Stimulated activated CD4-positive, alpha-beta T cell treated with anti-CD3 and anti-CD28 coated beads, Interleukin-12 subunit alpha, Interleukin-12 subunit beta, amount 100 ng/mL, for 4 hours (primary cell): ENCODE measurements at places on chromosomes 6 and 20.

DNA sequence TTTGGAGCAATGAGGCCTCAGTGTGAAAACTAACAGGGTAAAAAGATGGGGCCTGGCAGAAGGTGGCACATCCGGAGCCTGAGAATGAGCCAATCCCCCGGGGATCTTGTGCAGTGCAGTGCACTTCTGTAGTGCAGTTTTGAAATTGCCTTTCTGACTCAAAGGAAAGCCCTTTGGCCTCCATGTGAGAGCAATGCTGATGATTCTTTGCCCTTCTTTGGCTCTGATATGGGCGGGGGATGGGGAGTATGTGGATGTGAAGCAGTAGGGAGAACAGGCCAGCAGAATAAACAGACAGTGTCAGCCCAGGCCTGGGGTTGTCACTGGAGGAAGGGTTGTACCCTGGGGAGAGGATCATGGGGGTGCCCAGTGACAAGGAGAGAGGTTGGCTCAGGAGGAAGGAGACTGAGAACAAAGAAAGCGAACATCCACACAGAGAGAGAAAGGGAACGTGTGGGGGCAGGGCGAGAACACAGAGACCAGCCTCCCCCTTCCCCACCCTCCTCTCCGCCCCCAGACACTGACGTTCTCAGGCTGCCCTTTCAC is 351.2 kb downstream of the CDC5L start:
- DNase-seq, result no peak

- DNase-seq, result no peak
Measured at GRCh38 chr6:29790626-29791025, 37.0 kb upstream of the HLA-G start.

DNA sequence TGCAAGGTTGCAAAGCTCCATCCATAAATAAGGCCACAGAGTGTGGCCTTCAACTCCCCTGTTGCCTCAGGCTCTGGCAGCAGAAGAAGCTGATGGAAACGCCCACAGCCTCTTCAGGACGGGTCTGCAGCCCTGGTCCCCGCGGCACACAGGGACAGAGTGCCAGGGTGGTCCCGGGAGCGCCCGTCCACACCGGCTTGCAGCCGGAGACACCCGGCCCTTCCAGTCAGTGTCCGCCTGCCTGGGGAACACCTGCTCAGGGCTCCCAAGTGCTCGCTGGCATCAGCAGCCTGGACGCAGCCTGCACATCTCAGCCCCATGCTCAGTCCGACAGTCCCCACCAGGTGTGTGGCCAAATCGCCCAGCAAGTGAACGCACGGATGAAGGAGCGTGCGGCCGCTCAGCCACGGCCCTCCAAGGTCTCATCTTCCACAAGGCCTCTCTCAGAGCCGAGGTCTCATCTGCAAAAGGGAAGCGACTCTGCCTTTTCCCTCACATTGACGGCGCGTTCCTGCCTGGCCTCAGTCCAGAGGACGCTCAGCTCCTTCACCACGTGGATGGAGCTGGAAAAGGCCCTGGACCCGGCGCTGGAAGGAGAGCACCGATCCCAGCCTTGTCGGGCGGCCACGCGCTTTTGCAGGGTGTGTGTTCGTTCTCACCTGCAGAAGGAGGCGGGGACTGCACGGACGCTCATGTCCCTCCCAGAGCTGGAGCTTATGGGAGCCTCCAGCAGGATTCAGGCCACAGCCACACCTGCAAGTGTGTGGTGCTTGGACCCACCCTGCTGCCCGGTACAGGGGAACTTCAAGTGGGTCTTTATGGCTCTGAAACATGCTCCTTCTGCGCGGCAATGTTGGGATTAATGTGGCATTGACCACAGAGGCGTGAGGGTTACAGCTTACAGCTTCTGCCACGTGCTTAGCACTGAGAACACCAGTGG is 180.4 kb downstream of the DLL1 start:
- DNase-seq, result no peak

GRCh38 chr20:41377275-41377674 is 10.7 kb upstream of the EMILIN3 start:
- no peak for DNase-seq

DNA sequence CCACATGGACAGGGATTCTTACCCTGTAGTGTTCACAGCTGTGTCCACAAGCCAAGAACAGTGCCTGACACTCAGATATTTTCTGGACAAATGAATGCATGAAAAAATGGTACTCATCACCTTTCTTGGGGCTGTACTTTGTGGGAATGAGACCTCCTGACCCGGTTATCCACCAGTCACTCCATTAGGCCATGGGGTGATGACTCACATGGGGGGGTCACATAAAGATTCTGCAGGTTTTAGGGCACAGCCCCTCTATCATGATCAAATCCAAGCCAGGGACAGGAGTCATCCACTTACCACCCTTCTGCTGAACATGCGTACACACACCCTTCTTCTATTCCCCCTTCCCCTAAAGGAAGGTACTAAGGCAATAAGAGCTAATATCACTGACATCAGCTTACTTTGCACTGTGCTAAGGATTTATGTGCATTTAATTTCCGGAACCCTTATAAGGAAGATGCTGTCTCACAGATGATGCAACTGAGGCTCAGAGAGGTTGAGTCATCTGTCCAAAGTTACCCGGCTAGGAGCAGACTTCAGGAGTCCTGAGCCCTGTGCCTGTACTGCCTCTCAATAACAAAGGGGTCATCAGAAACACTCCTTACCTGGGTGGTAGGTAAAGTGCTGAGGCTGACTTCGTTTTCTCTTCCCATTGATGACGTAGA is 107.8 kb downstream of the NFATC2 start:
- no peak for DNase-seq

GRCh38 chr20:59751075-59751711 is 146.9 kb downstream of the PHACTR3 start:
- peak; percentile 3 for DNase-seq

GRCh38 chr6:65116326-65116725 is 590.7 kb downstream of the EYS start:
- DNase-seq, result no peak

DNA sequence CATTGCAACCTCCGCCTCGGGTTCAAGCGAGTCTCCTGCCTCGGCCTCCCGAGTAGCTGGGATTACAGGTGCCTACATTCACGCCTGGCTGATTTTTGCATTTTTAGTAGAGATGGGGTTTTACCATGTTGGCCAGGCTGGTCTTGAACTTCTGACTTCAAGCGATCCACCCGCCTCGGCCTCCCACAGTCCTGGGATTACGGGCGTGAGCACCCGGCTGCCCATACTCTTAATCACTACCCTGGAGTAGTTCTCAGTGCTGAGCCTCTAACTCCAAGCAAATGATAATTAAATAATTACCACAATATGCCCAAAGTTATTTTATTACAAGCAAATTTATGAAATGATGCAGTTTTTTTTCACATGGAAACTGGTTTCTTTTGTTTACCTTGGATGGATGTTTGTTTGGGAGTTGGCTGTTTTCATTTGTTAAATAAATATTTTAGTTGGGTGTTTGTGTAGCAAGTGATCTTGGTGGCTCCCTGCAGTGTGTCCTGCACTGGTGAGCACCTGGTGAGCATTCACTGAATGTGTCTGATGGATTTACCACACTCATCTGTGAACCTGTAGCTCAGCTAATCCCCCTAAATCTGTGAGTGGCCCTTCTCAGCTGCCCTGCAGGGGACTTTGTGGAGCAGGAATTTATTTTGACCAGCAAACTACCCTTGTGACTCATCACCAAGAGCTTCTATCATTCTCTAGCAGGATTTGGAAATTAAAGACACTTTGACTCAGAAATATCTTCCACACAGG is 36.9 kb downstream of the UTRN start:
- no peak for DNase-seq

GRCh38 chr6:99912657-99913056 is 81.4 kb downstream of the MCHR2 start:
- DNase-seq, result no peak

DNA sequence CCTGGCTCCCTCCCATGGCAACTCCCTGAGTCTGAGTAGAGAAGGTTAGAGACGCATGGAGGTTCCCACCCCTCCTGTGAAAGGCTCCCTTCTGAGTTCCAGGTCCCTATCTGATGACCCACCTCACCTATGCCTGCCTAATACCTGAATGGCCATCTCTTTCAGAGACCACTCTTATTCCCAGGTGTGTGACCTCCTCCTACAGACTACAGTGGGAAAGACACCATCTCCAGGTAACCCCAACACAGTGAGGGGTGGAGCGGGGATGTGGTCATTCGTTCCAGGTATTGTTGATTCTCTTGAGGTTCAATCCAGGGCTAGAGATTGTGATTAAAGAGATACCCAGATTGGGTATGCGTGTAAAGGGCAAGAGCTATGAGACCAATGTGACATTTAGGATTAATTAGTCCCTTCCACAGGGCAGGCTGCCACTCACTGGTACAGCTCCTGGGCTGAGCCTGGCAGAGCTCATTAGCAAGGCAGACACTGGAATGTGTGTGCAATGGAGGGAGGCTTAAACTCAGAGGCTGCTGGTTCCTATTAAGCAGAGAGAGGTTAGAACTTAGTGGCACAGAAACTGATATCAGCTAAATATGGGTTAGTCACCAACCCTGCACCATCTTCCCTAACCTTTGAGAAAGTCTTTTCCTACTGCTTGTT is 46.5 kb upstream of the IER3 start:
- DNase-seq, result no peak

GRCh38 chr20:42352096-42352495 is 733.9 kb upstream of the CHD6 start:
- no peak for DNase-seq

DNA sequence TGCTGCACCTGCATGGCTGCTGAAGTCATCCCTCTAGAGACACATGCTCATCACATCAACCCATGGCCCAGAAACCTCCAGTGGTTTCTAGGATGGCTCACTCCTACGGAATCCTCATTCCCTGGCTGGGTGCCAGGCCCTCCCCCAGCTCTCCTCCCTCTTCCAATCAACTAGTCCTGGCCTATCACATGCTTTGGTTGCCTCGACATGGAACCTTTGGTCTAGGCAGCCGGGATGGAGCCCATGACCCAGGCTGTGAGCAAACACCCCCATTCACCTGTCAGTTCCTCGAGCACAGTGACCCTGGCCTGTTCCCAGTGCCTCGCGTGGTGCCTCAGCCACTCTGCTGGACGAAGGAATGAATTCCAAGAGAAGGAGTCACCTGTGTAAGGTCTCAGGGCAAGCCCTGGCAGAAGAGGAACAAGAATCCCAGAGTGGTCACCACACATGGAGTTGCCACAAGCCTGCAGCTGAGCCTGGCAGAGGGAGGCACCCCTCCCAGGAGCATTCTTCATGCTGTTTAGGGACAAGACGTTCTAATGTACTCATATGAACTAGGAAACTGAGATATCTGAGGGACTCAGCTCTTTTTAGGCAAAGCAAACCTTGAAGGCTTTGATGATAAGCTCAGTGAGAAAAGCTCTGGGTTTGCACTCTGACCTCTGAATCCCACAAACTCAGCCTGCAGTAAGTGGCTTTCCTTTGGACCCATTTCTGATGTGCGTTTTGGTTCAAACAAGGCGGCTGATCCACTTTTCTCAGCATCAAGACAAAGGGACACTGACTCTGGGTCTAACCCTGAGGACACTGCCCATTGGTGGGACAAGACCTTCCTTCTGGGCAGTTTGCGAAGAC is 40.2 kb downstream of the PPP1R3G start:
- no peak for DNase-seq

GRCh38 chr6:52335576-52335975 is 26.4 kb upstream of the PAQR8 start:
- DNase-seq, result no peak

DNA sequence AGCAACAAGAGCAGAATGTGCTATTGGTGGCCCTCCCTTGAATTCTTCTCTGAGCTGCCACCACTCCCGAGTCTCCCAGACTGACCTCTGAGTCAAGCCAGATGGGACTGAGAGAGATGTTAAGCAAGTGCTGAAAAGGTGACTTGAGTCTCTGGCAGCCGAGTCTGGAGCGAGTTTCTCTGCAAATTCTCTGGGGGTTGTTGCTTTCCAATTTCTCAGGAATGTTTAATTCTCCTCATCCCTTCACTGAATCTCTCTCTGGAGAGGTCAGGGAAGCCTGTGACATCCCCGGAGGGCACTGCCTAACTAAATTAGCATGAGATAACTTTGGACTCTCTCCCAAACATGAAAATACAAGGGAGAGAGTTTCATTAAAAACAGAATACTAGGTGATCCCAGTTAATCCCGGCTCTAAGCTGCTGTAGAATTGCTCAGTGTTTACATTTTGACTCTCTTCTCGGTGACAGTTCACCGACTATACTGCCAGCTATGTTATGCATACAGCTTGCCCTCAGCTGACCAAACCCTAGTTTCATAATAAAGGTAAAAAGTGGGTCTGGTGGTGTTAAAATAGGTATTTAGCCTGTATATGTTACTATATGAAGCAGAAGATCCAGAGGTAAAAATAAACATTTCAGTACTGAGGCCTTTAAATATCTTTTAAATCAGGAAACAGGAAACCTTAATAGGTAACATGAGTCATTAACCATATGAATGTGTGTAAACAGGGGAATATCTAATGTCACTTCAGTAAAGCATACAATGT is 157.9 kb downstream of the FOXC1 start:
- DNase-seq, result no peak

GRCh38 chr20:41715526-41715925 is 97.3 kb upstream of the CHD6 start:
- no peak for DNase-seq

- DNase-seq, result no peak
Measured at GRCh38 chr6:158373214-158373613, 60.9 kb downstream of the TULP4 start.

GRCh38 chr20:24357177-24357576 is 112.3 kb upstream of the SYNDIG1 start:
- no peak for DNase-seq

DNA sequence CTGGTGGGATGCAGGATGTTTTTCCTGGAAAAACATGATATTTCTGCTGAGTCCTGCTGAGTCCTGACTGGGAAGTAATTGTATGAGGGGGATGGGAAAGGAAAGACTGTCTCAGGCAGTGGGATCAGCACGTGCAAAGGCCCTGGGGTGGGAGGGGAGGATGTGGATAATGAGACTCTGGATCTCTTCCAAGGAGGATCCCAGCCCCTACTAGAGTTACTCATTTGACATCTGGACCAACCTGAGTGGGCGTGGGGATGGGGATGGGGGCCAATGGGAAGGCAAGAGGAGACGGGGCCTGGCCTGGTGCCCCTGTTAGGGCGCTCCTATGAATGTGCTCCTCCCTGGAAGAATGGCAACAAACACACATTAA is 73.0 kb downstream of the CD40 start:
- DNase-seq, result no peak

DNA sequence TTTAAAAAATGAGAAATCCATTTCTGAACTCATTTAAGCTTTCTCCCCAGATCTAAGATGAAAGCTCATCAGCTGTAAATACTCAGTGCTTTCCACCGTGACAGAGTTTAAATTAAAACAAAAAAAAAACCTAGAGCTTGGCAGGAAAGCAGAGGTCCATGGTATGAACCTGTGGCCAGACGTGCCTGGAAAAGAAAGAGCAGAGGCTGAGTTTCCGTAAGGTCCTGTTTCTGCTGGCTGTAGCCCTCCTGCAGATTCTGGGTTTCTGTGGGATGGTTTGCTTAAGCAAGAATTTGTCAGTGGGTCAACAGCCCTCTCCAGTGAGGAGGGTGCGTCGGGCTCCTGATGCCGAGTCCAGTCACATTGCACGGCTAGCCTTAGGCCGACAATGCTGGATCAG is 383.2 kb downstream of the SAMD5 start:
- no peak for DNase-seq

- no peak for DNase-seq
Measured at GRCh38 chr6:161273274-161273751, 548 bp downstream of the AGPAT4 start.

- DNase-seq, result no peak
Measured at GRCh38 chr6:80967609-80968008, 784.9 kb downstream of the TENT5A start.
